CD4-positive, alpha-beta T cell treated with Interleukin-15 for 4 hours (primary cell): ENCODE measurements at places on chromosomes 5 and 9.

- DNase-seq = no peak
These were observed 55.5 kb downstream of the PDE4D start for GRCh38 chr5:59838067-59838466.

GRCh38 chr5:146564007-146564762 is 48.2 kb upstream of the GPR151 start:
- no peak for DNase-seq

DNA sequence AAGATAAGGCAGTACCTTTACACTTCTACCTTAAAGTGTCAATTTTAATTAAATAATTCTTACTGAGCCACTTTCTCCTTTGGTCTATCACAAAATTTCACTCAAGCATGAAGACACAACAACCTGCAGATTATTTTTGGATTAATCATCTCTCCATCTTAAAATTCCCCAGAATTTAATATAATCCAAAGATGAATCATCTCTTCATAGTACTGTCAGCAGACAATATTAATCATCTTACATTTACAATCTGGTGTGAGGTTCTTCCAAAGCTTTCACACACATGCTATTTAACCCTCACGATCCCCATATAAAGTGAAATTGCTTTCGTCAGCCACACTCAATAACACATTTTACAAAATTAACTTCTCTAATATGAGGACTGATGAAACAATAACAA is 43.0 kb downstream of the LHFPL2 start:
- no peak for DNase-seq

- no peak for DNase-seq
These were observed 79.9 kb downstream of the SETX start for GRCh38 chr9:132274861-132275260.

DNA sequence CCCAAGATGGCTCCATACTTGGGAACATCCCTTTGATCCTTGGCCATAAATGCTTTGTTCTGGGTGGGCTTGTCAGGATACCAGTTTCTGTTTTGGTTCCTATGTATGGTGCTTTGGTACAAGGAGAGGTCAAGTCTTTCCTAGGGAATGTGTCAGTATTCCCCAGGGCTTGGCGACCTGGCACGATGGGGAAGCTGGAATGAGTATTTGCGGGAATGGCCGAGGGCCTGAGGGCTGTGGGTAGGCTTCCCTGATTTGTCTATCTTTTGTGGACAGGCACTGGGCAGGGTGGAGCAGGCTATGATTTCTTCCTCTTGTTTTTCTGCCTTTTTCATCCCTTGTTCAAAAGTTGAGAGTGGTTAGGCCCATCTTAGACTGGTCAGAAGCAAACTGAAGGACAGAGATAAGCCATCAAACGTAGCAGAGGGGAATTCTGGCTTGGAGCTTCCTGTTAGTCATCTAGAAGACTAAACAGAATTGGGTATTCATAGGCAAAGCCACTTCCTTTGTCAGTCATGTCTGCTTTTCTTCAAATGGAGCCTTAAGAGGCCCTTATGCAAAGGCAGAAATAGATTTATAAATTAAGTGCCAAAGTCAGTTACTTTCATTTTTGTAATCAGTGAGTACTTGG is 13.7 kb downstream of the DOCK2 start:
- peak; percentile 58 for DNase-seq

DNA sequence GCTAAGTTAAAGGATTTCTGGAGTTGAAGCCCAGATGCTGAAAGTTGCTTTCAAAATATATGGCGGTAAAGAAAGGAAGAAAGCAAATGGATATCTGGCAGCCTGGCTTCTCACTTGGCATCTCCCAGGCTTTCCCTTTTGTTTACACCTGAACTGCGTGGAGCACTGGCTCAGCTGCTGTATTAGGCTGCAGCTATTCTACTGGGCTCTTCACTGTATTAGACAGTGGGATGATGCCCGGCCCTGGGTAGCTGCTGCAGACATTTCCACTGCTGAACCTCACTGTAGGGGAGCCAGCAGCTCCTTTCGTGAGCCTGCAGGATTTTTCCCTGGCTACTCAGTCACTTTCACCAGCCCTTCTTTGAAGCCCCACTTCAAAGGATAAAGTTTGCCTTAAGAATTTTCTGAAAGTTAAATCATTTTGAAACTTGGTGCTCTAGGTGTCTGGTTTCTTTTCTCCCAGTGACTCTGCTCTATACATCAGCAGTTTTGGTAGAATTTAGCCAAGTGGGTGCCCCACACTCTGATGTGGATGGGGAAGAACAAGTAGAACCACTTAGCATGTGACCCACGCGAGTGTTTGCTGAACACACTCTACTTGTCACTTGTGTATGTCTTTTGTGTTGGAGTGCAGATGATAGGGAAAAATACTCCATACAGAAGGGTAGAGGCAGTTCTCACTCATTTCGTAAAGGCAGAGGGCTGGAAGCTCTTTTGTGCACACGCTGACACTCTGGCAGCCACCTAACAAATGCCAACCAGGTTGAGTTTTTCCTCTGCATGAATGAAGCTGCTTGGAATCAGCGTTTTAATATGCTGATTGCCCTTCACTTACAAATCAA is 49.9 kb downstream of the C9orf152 start:
- no peak for DNase-seq

DNA sequence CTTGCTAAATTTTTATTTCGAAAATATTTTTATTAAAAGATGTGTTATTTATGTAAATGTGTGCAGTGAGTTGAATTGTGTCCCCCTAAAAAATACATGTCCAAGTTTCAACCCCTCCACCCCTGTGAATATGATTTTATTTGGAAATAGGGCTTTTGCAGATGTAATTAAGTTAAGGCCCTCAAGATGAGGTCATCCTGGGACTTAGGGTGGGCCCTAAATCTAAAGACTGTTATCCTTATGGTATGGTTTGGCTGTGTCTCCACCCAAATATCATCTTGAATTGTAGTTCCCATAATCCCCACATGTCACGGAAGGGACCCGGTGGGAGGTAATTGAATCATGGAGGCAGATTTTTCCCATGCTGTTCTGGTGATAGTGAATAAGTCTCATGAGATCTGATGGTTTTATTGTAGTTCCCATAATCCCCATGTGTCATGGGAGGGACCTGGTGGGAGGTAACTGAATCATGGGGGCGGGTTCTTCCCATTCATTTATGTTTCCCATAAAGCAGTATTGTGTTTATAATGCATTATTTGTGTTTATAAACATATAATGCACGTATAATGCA is 1.5 kb upstream of the TMED7 start:
- DNase-seq = no peak

DNA sequence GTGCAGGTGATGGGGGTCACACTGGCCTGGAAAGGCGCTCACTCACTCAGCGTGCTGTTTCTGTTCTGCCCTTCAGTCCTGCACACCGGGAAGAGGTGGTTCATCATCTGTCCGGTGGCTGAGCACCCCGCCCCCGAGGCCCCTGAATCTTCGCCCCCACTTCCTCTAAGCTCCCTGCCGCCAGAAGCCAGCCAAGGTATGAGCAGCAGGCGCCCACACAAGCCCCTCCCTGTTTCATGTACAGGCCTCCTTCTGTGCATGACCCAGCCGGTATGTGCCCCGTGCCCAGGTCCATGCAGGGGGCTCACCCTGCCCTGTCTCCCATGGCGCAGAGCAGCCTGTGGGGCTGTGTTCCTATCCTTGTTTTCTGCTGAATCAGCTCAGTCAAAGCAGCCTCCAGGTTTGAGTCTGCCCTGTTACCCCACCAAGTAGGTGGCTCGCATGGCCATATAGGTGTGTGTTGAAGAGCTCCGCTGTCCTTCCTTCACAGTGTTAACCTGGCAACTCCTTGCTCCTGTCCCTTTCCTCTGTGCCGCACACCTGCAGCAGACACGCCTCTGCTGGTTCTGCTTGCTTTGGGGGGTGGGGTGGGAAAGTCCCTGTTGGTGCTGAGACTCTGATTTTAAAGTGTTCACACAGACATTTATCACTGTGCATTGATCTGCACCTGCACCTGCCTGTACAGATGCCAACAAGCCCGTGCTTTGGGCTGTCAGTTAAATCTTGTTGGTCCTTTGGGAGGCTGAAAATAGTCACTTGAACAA is 84.8 kb downstream of the WNK2 start:
- DNase-seq = peak; percentile 24

GRCh38 chr5:17411436-17412402 is 86.3 kb upstream of the TAF11L2 start:
- no peak for DNase-seq

- DNase-seq = no peak
These were observed 74.5 kb downstream of the MVB12B start for GRCh38 chr9:126401107-126401506.

GRCh38 chr5:72392326-72392733 is 72.2 kb downstream of the PTCD2 start:
- DNase-seq = no peak

GRCh38 chr5:141476132-141476911 is 556 bp downstream of the PCDHGC3 start:
- DNase-seq = no peak

DNA sequence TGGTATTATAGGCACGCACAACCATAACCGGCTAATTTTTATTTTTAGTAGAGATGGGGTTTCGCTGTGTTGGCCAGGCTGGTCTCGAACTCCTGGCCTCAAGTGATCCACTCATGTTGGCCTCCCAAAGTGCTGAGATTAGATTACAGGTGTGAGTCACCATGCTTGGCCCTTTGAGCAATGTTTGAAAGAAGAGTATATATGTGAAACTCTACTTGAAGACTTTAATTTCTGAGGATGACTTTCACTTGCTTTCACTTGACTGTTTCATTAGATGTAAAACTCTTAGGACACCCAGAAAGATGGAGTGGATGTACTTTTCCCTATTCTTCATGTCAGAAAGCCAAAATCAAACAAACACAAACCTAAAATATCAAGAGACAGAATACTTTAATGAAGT is 43.8 kb upstream of the GAS1 start:
- no peak for DNase-seq

- DNase-seq = no peak
These were observed 4.9 kb downstream of the AK6 start for GRCh38 chr5:69364414-69364813.

- no peak for DNase-seq
These were observed 61.3 kb upstream of the TYRP1 start for GRCh38 chr9:12631866-12632265.

DNA sequence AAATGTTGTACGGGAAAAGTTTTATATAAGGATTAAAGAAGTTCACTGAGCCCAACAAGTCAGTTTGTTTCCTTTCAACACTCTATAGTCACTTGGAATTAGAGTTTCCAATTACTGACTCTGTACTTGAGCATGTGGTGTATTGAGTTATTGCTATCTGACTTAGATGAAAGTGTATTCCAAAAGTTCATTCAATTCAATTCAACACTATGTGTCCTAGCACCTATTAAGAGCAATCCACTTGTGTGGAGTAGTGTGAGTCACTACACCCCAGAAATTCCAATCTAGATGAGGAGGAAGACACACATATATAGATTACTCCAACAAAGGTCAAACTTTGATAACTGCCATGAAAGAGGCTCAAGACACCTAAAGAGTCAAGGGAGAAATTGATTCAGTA is 98.2 kb upstream of the SLCO6A1 start:
- DNase-seq = no peak

- DNase-seq = no peak
These were observed 24.4 kb upstream of the STC2 start for GRCh38 chr5:173352366-173353349.

- DNase-seq = no peak
These were observed 17.0 kb upstream of the CMBL start for GRCh38 chr5:10324518-10325370.

GRCh38 chr5:128636361-128636760 is 98.3 kb upstream of the FBN2 start:
- no peak for DNase-seq

GRCh38 chr9:95373069-95373681 is 55.7 kb upstream of the FANCC start:
- no peak for DNase-seq

DNA sequence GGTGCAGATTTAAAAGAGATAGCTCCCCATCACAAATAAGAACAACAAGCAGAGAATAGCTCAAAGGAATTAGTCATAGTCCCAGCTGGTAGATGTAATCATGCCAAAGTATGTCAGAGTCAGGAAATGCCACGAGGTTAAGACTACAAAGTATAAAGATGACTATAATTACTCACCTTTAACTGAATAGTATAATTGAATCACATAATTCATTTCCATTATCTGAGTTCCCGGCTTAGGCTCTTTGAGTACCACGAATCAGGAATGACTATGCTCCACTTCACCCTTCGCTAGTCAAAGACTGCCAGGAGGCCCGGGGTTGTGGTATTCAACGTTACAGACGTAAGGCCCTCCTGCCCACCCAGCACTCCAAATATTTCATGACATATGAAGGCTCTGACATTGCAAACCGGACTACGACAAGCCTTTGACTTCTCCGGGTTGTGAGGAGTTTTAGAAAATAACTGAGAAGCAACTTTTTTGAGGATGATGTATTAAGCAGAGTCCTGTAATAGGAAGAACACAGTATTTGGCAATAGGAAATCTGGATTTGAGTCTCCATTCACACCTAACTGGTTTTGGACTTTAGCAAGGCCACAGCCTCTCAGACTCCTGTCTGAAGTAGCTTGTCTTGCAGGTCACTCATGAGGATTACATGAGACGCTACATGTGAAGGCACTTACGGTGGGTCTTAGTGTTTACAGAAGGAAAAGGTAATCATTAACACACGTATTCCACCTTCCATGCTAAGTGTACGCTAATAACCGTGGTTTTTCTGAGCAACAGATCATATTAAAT is 64.6 kb downstream of the ENC1 start:
- DNase-seq = peak; percentile 33

DNA sequence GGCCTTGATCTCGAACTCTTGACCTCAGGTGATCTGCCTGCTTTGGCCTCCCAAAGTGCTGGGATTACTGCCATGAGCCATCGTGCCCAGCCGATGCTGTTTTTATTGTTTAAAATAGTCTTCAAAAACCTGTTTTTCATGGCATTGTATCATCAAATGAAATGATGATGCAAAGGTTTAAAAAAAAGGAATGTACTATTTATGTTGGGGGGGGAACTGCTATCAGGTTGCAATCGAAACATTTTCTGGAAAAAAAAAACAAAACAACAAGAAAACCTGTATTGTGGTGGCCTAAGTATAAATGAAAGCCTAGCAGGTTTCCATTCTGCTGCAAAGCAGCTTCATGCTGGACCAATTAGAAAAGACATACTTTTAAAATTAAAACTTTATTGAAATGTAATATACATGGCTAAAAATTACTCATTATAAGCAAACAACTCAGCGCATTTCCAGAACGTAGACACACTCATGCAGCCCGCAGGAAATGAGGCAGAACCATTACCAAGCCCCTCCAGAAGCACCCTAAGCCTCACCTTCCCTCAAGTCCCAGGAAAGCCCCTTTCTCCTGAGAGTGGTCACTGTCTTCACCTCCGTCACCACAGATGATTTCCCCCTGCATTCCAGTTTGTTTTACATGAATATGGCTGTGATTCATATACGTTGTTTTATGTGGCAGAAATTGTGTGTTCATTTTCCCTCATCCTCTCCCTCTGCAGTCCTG is 19.0 kb downstream of the GPR107 start:
- DNase-seq = no peak
